Fibroblast of skin of right quadriceps (primary cell): ENCODE measurements at places on chromosomes 6 and 20.
A peak's percentile ranks its signal among the peaks of the same experiment; 100 is the strongest.

DNA sequence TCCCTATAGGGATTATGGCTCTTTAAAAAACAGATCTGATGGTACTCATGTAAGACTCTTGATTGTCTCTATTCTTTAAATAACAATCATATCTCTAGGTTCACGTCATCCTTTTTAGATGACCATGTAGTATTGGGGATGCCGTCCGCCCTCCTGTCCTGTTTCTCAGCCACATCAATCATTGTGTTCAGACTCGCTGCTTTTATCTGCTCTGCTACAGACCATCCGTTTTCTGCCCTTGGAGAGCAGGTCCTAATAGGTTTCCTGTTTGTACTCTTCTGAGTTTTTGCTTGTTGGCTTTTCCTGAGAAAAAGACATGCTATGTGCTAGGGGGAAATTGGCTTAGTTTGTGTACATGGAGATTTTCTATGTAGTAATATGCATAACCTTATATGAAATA, 76.8 kb downstream of the SASH1 start:
- DNase-seq: no peak

GRCh38 chr20:53617791-53618489, 24.3 kb upstream of the ZNF217 start:
- DNase-seq: peak; percentile 27

- no peak for DNase-seq
Measured at GRCh38 chr6:114389111-114389510, 46.3 kb upstream of the HS3ST5 start.

DNA sequence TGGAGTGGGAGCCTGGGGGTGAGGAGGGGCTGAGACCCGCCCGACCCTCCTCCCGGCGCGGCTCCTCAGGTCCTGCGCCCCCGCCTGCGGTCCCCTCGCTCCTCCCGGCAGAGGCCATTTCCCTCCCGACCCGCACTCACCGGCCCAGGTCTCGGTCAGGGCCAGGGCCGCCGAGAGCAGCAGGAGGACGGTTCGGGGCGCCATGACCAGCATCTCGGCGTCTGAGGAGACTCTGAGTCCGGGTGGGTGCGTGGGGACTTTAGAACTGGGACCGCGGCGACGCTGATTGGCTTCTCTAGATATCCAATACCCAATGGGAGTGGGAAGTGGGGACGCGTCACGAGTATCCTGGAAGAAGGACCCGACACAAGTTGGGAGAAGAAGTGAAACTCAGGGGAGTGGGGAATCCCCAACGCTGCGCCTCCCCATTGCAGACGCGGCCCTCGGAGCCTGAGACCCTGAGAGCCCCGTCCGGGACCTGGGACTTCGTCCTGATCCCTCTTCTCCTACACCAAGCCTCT, at the start of gene HLA-B:
Gene HLA-B (minus strand): TSS at position 234 of the 521 bp plus-strand sequence. CDS start 21 bp downstream, at position 213.
- peak; percentile 59 for DNase-seq

- peak; percentile 29 for DNase-seq
Measured at GRCh38 chr20:37686762-37687477, 6.9 kb upstream of the CTNNBL1 start.

- DNase-seq: no peak
Measured at GRCh38 chr6:40973304-40973703, 65.7 kb downstream of the UNC5CL start.

DNA sequence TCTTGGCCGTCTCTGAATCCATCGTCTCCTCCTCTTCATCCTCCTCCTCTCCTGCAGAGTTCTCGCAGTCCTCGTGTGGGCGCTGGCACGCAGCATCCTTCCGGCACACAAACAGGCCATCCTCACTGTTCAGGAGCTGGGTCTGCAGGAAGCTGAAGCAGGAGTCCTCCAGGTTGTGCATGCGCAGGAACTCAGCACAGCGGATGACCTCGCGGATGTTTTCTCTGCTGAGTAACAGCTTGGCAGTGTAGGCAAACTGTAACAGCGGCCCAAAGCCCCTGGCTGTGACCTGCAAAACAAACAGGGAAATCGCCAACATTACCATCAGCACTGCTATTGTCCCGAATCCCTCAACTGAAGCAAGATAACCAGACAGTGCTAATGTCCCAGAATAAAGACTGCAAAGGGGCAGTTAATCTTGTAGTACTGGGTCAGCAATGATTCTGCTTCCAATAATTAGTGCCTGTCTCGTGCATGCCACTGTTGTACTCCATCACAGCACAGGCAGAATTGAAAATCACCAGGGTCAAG, 57.4 kb downstream of the GJA10 start:
- DNase-seq: no peak

DNA sequence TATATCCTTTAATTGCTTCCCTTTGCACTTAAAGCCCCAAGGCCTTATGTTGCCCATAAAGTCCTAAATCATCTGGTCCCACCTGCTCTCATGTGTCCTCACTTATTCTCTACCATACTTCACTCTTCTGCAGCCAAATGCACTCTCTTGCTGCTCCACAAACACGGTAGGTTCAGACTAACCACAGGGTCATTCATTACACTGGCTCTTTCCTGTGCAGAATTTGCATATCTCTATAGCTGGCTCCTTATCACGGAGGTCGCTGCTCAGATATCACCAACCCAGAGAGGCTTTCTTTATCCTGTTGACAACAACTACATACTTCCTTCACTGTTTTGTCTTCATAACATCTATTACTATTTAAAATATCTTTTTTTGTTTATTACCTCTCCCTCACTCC, 86.8 kb downstream of the MOXD1 start:
- DNase-seq: no peak

GRCh38 chr6:170101281-170102035, 189.4 kb downstream of the DLL1 start:
- no peak for DNase-seq

GRCh38 chr6:168217216-168217879, 102.2 kb downstream of the DACT2 start:
- no peak for DNase-seq

DNA sequence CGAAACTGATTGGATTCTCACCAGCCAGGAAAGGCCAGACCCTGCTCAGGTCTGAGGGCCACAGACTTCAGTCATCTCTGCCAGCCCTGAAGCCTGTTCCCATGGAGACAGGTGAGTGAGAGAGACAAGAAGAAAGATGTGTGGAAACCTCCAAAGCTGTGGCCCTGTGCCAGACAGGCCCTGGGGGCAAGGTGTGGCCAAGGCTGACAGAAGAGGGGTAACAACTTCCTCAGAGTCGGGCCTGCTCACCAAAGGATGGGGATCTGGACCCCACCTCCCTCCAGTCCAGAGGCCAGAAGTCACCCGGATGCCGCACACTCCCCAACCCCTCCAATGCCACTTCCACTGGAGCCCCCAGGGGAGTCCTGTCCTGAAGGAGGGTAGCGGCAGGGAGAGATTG, 73.6 kb downstream of the MDGA1 start:
- no peak for DNase-seq

DNA sequence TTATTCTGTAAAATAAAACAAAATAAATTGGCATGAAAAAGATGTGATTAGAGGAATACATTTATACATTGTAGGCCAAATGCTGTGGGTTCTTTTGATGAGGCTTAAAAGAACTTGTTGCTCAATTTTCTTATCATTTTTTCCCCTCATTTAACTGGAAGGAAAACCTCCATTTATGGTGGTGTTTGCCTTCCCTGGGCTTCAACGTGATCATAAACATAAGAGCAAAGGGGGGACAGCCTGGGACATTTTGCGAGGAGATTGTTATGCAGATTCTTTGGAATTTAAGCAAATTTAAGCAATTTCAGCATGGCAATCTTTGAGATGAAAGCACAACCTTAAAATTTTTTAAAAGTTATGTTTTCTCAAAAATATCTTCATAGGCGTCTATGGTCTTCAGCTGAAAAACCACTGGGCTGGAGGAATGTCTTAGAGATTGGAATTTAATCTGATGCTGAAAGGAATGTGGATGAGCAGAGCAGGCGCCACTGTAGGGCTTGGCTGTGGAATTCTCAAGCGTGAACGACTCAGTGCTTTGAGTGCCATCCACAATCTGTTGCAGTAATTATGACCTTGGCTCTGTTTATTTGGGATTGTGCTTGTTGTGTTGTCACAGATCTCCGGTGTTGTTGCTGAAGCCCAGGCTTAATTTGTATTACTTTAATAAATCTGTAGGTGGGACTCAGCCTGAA, 149.4 kb upstream of the MLIP start:
- DNase-seq: peak; percentile 62

- no peak for DNase-seq
Measured at GRCh38 chr6:124819346-124819745, 142.9 kb upstream of the RNF217 start.

DNA sequence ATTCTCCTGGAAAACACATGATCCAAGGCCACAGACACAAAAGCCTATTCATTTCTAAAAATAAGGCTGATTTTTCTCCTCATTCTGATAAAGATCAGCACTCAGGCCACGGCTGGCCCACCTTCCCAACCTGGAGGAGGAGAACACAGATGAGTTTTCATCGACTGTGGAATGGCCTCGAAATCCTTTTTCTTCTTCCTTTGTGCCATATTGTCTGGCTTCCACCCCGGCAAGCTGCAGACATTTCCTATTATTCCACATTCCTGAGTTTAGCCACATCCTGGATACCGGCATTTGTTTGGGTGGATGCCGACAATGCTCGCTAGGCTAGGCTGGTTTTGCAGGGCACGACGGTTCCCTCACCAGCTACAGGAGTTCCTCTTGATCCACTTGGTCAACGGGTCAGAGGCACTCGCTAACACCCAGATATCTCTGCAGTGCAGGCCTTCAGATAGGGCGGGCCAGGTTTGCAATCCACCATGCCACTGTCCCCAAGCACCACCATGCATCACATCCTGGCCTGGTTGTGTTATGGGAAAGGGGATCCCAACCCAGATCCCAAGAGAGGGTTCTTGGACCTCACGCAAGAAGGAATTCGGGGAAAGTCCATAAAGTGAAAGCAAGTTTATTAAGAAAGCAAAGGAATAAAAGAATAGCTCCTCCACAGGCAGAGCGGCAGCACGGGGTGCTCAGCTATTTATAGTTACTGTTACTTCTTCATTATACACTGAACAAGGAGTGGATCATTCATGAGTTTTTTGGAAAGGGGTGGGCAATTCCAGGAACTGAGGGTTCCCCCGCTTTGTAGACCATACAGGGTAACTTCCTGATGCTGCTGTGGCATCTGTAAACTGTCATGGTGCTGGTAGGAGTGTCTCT, 4.2 kb upstream of the CTSZ start:
- DNase-seq: peak; percentile 92

DNA sequence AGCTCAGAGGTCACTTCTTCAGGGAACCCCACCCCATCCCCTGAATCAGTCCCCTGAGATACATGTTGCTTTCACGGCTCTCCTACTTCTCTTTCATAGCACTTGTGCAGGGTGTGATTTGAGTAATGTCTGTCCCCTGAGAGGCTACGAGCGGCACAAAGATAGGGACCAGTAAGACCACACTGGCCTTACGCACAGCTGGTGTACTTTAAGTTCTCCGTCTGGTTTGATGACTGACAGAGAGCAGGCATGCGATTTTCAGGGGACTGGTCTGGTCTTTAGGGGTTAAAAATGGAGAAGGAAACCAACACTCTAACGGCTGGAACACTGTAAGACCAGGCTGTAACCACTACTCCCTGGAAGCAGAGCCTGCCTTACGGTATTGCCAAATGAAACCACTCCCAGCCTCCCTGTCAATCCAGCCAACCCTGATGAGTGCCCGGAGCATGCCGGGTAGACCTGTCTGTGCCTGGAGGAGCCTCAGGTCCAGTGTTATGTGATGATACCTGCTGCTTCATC, 47.1 kb downstream of the ELMO2 start:
- DNase-seq: no peak
